Chondrocyte (in vitro differentiated cells): ENCODE measurements at places on chromosomes 13 and 19.

- DNase-seq: no peak
Measured at GRCh38 chr19:47545061-47545948, 27.6 kb downstream of the ZNF541 start.

DNA sequence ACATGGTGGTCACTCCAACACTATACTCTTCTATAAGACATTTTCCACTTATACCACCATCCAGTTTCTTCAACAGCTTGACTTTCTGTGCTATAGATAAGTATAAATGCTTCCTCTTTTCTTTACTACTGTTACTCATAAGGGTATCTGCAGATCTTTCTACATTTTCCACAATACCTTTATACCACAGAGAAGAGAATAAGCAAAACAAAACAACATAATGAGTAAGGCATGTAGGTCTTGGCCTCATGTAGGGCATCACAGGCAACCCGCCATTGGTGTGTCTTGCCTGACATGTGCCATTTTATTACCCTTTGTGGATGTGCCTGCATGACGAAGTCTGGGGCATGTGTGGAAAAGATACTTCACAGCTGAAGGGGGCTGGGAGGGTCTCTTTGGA lies 265.3 kb upstream of the STARD13 start:
- no peak for DNase-seq

- no peak for DNase-seq
Measured at GRCh38 chr13:113820813-113821651, 42.8 kb downstream of the GAS6 start.

- no peak for DNase-seq
Measured at GRCh38 chr19:13794398-13794756, 866 bp upstream of the ZSWIM4 start.

- no peak for DNase-seq
Measured at GRCh38 chr19:30309905-30310601, 62.1 kb upstream of the ZNF536 start.

DNA sequence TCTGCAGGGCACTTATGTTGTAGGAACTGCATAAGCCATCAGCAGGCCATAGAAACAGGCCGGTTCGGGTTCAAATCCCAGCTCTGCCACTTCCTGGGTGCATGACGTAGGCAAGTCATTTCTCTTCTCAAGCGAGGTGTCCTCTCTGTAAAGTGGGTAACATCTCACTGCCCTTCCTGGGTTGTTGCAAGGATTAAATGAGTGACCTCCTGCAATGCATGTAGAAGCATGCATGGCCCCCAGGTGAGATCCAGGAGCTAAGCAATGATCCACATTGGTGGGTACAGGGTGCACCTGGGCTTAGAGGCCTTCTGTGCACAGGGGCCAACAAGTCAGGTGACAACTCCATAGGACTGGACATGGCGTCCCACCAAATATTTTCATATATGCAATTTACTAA lies 13.8 kb downstream of the PHLDB3 start:
- no peak for DNase-seq

- DNase-seq: peak; percentile 90
Measured at GRCh38 chr19:33505148-33505547, 16.4 kb downstream of the PEPD start.

GRCh38 chr19:10000171-10000826 lies 10.0 kb downstream of the COL5A3 start:
- no peak for DNase-seq

DNA sequence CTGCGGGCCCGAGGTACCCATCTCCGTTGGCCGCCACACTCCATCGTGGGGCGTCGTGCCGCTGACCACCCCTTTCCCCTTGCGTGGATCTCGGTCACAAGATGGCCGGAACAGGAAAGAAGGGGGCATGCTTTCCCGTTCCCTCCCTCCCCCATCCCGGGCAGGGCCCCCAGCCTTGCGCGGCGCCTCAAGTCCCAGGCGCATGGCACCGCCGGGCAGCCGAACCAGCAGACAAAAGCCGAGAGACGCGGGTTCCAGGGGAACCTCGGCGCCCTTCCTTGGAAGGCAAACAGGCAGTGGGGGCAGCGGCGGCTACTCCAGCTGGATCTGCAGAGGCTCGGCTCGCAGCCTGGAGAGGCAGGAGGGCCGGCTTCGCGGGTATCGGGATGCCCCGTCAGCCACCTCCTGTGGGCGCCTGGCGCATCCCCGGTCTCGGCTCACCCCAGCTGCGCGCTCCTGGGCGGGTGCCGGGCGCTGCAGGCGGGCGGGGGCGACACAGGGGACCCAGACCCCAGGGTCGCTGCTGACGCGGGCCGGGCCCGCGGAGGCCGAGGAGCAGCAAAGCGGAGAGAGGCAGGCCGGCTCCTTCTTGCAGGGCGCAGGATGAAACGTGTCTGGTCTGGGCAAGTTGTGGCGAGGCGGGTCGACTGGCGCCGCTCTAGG lies 439 bp downstream of the DZIP1 start:
- DNase-seq: peak; percentile 93

DNA sequence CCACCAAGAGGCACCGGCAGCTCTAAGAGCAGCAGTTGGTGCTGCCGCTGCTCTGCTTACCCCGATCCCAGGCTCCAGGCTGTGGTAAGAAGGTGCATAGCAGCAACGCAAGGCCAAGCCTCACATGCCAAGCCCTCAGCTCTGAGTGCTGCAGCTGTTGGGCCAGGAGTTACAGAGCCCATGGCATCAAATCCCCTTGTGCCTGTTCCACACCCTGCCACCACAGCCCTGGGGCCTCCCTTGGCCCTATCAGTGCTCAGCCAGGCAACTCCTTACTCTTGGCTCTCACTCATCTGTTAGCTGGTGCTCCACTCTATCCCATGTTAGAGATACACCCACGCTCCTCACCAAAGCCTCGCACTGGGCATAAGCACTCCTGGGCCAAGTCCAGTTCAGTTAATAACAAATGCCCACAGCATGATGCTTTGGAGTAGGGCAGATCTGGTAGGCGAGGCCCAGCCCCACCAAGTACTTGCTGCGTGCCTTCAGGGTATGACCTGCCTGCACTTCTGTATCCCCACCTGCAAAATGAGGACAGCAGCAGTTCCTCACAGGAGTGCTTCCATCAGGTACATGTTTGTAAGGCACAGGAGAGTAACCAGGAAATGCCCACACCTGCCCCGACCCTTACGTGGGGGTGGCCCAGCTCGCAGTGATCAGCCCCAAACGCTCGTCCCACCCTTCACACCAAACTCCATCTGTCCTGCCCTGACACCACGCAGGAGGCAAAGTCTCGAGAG lies 16.2 kb downstream of the AKAP8L start:
- no peak for DNase-seq

DNA sequence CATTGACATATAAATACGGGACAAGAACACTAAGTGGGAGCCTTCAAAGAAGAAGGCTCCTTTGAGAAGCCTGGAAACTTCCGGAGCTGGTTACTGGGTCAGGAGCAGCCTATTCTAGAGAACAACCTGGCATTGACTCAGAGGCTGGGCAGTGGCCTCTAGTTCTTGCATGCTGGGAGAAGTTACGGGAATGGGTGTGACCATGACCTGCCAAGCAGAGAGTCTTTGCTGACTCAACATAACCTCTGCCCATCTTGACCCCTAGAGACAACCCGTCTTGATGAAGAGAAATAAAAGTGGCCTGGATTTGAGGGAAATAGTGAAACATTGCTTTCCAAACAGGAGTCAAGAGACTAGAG lies 21.0 kb downstream of the STARD13 start:
- no peak for DNase-seq

DNA sequence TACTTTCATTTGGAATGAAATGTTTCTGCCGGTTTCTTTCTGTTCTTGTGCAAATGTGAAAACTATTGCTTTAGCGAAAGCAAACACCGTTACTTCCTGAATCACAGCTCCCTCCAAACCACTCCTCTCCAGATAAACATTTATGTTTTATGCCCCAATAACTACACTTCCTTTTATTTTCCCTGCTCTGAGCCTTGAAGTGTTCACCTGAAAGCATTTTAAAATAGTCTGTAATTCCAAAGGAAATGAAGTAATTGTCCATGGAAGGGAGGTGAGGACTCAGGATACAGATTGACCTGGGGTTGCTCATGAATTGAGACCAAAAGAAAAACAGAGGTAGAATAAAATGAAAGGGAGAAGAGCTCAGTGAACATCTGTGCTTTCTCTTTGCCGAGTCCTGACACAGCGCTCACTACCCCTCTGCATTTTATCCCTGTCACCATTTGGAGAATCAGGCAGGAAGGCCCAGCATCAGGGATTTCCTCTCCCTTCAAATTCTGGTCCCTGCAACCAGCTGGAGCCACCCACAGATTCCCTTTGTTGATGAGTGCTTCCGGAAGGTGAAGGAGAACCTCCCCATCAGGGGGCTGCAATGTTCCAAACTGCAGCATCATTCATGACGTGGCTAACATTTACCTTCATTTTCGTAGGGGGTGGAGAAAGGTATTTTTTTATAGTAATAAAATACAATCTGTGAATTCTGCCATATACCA lies 171.9 kb downstream of the ITGBL1 start:
- DNase-seq: no peak

- no peak for DNase-seq
Measured at GRCh38 chr13:101170306-101170705, 246.0 kb downstream of the NALCN start.

- DNase-seq: no peak
Measured at GRCh38 chr19:10013834-10014618, 743 bp downstream of the RDH8 start.

GRCh38 chr13:20414546-20415305 lies 110.9 kb downstream of the CRYL1 start:
- no peak for DNase-seq

DNA sequence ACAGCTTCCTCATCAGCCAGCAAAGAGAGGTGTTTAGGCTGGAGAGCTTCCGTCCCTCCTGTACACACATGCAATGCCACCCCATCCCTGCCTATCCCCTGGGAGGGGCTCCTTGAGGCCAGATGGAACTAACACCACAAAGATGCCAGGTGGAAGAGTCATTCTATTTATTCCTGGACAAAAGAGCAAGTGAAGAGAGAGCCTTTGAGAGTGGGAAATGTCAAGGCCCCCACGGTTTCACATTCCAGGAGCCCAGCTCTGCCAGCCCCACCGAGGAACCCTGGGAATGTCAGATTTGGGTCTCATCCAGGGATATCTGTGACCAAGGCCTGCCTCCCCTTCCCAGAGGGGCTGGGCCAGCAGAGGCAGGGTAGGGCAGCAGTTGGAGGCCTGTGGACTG lies 30.8 kb upstream of the IGFL1 start:
- no peak for DNase-seq

DNA sequence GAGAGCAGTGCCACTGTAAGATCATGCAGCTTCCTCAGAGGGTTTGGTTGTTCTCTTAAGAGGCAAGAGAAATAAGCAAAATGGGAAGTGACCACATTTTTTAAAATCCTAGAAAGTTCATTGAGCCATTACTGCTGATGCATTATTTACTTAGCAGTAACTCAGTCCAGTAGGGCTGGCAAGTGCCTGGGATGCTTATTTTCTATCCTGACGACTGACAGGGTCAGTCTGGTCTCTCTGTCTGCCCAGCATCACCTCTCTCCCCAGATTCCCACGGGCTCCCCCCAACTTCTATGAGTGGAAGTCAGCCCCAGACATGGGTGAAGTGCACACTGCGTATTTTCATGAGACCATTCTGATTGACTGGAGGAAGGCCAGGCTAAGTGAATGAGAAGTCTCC lies 10.4 kb downstream of the SHISA2 start:
- no peak for DNase-seq

GRCh38 chr19:9008667-9009066 lies 1.5 kb downstream of the MUC16 start:
- DNase-seq: no peak

DNA sequence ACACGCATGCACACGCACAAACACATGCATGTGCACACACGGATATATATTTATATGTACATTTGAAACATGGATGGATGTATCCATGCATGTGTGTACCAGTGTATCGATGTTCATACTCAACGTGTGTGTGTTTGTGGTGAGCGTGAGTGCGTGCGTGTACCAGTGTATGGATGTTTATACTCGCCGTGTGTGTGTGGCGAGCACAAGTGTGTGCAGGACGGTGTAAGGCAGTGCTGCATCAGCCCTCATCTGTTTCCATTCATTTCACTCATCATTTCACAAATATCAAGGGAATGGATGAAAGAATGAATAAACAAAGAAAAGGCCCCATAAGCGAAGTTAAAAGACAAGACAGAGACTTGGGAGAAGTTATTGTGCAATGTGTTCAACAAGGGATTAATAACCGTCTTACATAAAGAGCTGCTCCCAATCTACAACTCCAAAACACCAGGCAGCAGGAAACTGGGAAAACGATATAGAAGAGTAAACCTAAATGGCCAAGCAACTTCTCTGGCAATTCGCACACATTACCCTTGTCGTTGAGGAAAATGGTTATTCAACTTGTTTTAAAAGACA lies 21.7 kb upstream of the MIER2 start:
- DNase-seq: peak; percentile 38

GRCh38 chr19:12784394-12784870 lies 6.9 kb upstream of the JUNB start:
- DNase-seq: no peak
